ENCODE measurements at places on chromosomes 2 and 18.
A peak's percentile ranks its signal among the peaks of the same experiment; 100 is the strongest.

DNA sequence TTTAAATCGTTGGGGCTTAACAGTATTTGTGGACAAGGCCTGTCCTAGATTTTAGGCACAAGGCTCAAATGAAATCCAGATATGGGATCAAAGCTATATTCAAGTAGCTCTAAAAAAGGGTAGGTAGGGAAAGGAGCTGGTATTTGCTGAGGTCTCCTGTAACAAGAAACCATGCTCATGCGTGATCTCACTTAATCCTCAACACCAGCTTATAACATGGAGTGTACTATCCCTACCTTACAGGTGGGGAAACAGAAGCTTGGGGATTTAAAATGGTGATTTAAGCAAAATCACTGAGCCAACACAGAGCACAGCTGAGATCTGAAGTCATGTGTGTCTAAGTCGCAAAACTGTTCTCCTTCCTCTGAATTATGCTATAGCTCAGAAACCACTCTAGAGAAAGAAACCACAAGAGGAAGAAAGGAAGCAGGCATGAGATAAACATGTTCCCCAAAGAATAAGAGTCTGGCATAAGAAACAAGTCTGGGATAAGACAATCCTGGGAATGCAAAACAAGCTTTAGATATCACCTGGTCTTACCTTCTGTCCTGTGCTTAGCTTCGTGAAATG, 43.1 kb downstream of the CYRIA start:
- DNase-seq, result no peak

GRCh38 chr2:219060821-219061791, at the start of gene IHH:
Gene IHH, minus strand, starts transcription at chr2:219060921. Its CDS starts 454 bp downstream, at chr2:219060467.
- DNase-seq, result no peak

DNA sequence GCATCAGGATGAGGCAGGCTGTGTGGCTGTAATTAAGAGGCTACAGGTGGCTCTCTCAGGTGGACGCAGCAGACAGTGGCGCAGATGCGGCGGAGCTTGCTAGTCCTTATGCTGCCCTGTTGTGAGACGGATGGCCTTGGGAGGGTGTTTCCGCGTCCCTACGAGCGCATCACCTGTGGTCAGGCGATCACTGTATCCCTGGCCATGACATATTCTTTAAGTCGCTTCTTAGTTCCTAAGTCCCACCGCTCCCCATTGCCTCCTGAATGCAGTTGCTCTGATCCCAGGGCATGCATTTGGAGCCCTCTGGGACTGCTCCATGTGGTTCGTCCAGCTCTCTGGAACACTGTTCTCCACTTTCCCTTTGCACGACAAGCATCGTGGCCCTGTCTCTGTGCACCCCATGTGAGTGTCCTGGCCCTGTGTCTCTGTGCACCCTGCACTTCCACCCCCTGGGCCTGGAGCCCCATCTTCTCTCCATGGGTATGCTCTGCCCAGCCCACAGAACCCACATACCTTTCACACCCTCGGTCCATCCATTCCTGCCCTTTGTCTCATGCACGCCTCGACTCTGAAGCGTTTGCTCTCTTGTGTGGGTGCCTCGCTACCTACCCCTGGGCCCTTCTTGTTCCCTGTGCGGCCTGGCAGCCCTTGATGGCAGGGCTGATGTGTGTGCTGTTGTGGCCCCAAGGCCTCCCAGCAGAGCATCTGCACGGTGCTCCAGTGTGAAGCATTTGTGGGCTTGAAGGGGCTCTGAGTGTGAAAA, 74.4 kb downstream of the SH3RF3 start:
- DNase-seq, result no peak

GRCh38 chr2:167136879-167137596, 248.8 kb downstream of the XIRP2 start:
- DNase-seq, result no peak

- DNase-seq, result peak; percentile 74
These were observed 41.4 kb downstream of the PKP4 start for GRCh38 chr2:158498043-158498748.

DNA sequence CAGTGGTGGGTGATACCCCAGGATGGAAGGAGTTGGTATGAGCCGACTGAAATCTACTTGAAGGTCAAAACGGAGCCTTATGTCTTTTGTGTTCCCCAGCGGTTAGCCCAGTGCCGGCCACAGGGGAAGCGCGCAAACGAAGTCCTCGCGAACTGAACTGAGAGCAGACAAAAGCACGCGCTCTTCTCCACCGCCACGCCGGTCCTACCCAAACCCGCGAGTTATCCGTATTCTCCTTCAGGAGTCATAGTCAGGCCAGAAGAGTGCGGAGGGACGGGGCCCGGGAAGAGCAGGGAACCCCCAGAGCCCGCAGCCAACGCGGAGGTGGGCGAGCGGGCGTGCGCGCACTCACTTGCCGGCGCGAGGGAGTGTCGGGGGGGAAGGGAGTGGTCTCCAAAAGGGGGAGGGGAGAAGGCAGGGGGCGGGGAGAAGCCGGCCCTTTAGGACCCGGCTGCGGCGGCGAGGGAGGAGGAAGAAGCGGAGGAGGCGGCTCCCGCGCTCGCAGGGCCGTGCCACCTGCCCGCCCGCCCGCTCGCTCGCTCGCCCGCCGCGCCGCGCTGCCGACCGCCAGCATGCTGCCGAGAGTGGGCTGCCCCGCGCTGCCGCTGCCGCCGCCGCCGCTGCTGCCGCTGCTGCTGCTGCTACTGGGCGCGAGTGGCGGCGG, at the start of gene IGFBP2:
IGFBP2 (plus strand) TSS at position 469 of the 664 bp plus-strand sequence; CDS start at position 573, 104 bp downstream.
- no peak for DNase-seq
